ENCODE measurements at places on chromosomes 3 and 15.

- DNase-seq: no peak
- no peak overlapping the region for H3K4me3 ChIP-seq
- H3K36me3 ChIP-seq: no peaks in the 10 kb centered on the region
- H3K4me1 ChIP-seq: no peaks in the 10 kb centered on the region
- no peak overlapping the region for H3K27ac ChIP-seq
Observed at GRCh38 chr3:72395776-72396311, 452.4 kb downstream of the SHQ1 start.

GRCh38 chr3:196341137-196341536 is 2.9 kb upstream of the TM4SF19 start:
- no peak overlapping the region for H3K4me3 ChIP-seq
- H3K27me3 ChIP-seq: no peaks in the 10 kb centered on the region
- no peak for DNase-seq
- no peaks in the 10 kb centered on the region for H3K36me3 ChIP-seq
- no peaks in the 10 kb centered on the region for H3K4me1 ChIP-seq

DNA sequence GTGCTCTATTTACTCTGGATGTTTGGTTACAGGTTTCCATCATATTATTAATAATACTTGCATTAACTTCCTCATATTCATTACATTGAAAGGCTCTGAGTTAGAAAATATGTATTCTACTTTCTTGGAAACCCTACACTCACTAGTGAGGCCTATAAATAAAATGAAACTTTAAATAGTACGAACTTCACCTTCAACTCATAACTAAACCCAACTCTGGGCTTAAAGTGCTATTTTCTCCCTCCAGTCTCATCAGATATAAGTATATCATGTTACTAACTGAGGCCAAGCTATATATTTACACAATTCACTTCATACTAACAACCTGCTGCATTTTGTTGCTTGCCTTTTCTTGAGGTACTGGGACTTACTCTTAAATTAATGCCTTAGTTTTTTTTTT is 306.7 kb downstream of the TIGIT start:
- H3K27me3 ChIP-seq: no peaks in the 10 kb centered on the region
- DNase-seq: no peak
- no peaks in the 10 kb centered on the region for H3K4me1 ChIP-seq
- no peak overlapping the region for H3K4me3 ChIP-seq

DNA sequence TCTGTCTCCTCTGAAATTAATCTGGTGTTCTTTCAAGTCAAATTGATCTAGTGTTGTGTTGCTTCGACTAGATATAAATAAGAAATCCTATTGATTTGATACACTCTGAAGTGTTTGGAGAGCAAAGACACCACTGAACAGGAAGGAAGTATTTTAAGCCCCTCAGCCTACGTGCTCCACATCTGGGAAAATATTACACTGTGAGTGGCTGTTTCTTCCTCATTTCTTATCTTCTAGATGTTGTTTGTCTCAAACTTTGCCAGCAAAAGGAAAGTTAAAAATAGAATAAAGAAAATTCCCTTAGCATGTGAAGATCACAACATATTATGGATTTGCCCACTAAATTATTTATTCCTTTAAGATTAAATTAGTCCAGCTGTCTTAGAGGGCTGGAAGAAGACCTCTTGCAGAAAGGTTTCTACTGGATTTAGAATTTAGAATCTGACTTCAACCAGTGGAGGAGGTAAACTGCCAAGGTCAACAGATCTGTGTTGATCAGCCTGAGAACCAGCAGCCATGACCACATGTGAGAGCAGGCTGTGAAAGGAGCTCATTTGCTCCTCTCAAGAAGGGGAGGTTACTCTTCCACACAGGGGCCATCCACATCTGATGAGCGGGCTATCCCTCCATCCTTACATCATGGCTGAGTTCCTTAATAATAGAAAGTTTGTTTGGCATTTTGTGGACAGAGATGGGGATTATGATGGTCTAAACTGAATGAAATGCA is 46.3 kb upstream of the ACKR4 start:
- peaks cover 36% of the 10 kb centered on the region for H3K4me1 ChIP-seq
- peak overlapping the region; percentile 83 for H3K27ac ChIP-seq

GRCh38 chr15:61115679-61116078 is 113.4 kb downstream of the RORA start:
- no peak for DNase-seq
- H3K27me3 ChIP-seq: no peaks in the 10 kb centered on the region
- no peak overlapping the region for H3K27ac ChIP-seq
- no peaks in the 10 kb centered on the region for H3K36me3 ChIP-seq
- no peak overlapping the region for H3K4me3 ChIP-seq
- no peaks in the 10 kb centered on the region for H3K4me1 ChIP-seq

DNA sequence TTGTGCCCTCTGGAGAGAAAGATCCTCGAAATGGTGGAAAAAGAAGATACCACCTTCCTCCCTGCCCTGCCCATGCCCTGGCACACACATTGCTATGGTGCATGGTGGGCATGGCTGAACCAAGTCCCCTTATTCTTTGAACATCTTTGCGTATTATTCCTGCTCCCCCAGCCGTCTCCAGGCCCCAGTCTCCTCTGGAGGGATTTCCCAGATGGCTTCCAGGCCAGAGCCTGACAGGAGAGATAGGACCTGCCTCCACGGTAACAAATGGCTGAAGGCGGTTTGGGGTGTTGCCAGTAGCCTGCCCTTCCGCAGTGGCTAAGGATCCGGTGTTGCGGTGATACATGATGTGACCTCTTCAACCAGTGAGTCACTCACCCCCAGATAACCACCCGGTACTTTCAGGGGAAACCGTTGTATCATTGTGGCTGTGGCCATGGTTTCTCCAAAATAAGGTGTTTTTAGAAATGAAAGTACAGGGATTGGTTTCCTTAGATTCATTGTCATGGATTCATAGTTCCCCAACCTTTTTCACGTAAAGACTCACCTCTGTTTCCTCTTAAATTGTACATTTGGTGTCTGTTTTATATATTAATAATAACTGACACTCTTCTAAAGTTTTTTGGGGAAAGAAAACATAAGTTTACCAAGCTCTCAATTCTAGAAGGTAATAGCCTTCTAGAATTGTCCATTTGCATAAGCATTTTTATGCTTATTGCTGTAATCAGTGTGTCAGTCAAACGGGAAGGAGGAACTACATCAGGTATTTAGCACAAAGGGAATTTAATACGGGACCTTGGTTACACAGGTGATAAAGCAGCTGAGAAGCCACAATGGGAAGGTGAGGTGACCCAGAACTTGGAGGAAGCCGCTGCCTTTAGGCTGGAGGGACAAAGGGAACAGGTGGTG is 25.9 kb downstream of the SMAD3 start:
- H3K27ac ChIP-seq: peak overlapping the region; percentile 39
- no peak overlapping the region for H3K4me3 ChIP-seq
- no peaks in the 10 kb centered on the region for H3K36me3 ChIP-seq
- H3K27me3 ChIP-seq: no peaks in the 10 kb centered on the region
